Activated T-cell treated with anti-CD3 and anti-CD28 coated beads for 1 hour (primary cell): ENCODE measurements at places on chromosomes 7 and 10.

DNA sequence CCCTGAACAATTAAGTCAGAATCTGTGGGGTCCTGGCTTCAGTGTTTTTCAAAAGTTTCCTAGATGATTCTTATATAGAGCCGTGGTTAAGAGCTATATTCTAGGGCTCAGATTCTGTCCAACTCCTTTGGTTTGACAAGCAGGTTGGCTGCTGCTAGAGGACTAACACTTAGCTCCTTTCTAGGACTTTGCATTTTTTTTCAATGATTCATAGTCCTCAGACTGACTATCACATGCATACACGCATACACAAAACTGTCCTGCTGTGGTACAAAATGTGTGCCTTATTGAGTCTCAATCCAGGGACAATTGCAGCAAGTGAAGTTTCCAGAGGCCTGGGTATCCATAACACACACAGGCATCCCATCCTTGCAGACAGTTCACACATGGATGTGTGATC, 392.0 kb downstream of the NRG3 start:
- no peak for DNase-seq

GRCh38 chr7:107742678-107743566, 1.0 kb upstream of the CBLL1 start:
- peak; percentile 55 for DNase-seq

DNA sequence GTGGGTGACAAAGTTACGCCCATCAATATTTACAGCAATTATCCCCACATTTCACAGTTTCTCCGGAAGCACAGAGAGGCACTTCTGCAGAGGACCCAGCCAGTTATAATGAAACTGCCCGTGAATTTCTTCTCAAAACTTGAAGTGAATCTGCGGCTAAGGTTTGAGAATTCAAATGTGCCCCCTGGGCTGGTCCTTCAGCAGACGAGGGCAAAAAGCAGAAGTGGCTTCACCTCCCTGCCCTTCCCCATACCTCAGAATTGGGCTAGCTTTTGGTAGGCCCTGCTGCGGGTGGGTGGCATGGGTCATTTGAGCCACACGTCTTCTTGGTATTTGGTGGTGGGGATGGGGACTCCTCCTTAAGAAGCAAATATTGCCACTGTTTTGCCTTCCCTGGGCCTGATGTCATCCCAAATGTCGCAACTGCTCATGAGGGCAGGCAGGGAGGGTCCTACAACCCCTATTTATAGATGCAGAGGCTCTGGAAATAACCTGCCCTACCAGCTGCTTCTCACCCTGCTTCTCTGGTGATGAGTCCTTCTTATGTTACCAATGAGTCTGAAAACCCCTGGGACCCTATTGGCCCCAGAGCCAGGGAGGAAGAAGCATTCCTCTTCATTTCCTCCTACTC, 16.6 kb upstream of the WDFY4 start:
- no peak for DNase-seq

GRCh38 chr10:77516575-77516974, 121.0 kb downstream of the KCNMA1 start:
- no peak for DNase-seq

DNA sequence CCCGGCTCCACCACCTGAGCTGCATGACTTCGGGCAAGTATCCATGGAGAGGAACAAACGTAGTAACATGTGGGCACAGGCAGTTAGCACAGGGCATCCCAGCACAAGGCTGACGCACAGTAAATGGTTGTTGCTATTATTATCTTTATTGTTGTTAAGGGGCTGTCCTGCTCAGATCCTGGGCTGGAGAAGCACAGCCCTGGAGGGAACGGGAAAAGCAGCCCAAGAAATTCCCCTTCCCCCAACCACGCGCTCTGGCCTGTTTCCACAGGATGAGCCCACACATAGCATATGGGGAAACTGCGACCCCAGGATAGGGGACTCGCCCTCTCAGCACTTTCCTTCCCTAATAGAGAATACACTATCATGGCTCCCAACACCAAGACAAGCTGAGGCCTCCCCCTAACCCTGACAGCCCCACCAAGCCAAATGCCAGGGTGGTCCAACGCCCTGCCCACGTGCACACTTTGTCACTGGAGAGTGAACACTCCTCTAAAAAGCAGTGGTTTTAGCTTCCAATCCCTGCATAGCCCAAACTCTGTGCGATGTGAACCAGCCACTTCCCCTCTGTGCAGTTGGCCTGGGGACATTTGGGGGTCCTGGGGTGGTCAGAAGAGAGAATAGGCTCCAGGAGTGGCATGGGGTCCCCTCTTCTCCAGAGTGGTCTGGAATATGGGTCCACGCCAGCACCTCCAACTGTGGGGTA, 11.0 kb downstream of the PSD start:
- no peak for DNase-seq

DNA sequence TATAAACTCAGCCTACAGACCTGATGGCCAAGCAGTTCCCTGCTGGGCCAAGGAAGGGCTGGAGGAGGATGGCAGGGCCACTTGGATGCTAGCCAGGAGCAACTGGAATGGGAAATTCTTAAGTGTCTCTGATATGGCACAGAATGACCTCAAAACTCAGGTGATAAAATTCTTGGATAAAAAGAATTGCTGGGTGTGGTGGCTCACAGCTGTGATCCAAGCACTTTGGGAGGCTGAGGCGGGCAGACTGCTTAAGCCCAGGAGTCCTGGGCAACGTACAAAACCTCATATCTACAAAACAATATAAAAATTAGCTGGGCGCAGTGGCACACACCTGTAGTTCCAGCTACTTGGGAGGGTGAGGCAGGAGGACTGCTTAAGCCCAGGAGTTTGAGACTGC, 14.0 kb upstream of the PKD1L1 start:
- no peak for DNase-seq

GRCh38 chr7:155141562-155141961, 71.4 kb downstream of the HTR5A start:
- DNase-seq: no peak

DNA sequence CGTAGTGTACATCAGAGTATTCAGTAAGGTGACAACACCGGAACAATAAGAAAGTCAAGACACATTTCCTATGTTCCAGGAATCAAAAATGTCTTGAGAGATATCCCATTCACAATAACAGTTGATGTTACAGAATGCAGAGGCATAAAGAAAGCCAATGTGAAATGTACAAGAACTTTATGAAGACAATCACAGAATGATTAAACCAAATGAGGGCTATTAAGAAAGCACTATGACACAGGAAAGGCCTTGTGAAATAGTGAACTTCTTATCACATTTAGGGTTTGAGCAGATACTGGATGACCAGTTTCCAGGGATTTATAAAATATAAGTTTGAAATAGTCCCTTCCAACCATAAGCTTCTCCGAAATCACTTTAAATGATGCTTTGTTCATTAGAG, 52.7 kb downstream of the VWDE start:
- no peak for DNase-seq

GRCh38 chr7:85469446-85470010, 282.7 kb upstream of the SEMA3D start:
- DNase-seq: no peak

- no peak for DNase-seq
Observed at GRCh38 chr7:144720710-144721109, 115.1 kb downstream of the TPK1 start.

DNA sequence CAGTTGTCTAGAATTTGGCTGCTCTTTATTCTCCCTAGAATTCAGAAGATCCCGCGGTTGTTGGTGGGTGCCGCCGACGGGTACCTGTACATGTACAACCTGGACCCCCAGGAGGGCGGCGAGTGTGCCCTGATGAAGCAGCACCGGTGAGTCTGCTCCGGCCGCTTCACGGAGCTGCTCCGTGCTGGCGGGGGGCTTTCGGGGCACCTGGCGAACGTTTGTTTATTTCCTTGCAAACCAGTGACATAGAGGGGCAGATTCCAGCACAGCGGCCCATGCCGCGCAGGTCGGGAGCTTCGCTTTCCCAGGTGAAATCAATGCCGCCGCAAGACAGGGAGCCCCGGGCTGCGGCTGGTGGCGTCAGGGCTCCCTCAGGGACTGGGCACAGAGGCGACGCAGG, 38.0 kb downstream of the WIPI2 start:
- DNase-seq: no peak

DNA sequence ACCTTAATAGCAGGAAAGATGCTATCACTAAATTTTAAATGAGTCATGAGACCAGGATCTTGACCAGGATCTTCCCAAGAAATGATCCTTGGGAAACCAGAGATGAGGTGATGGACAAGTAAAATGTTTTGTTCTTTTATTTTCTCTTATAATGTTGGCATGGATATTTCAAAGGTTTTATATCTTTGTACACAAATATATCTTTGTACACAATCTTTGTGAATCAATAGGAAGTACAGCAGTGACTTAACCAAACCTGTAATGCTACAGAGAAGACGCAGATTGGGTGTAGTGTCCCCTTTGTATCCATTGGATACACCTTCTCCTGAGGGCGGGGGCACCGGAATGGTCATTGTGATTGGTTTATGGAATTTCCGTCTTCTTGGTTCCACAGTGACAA, 180.1 kb upstream of the CCDC6 start:
- DNase-seq: no peak

DNA sequence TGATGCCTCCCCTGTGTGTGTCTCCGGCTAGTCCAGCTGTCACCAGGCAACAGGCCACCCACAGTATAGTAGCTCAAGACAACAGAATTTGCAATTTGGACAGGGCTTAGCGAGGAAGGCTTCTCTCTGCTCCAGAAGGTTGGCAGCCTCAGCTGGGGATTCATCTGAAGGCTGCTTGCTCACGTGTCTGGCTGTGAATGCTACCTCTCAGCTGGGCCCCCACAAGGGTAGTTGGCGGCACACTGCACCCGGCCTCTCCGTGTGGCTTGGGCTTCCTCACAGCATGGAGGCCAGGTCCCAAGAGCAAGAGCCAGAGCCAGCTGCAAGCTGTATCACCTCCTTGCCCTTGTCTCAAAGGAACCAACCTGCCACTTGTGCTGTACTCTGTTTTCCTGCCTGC, 19.2 kb downstream of the ECHDC3 start:
- no peak for DNase-seq

DNA sequence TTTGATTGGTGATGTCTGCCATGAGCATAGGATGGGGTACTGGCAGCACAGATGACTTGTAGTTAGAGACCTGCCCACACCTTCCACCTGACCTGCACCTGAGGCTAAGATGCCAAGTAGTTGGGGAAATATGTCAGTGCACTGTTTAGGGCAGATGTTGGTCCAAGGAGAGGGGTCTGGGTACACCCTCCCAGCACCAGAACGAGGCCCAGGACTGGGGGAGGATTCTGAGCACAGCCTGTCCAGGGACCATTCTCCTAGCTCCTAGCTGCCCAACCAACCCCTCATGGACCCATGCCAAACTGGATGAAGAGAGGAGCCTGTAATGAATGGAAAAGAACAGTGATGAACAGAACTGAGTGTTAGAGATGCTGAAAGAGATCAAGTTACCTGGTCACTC, 28.0 kb downstream of the FRMPD2 start:
- DNase-seq: no peak

DNA sequence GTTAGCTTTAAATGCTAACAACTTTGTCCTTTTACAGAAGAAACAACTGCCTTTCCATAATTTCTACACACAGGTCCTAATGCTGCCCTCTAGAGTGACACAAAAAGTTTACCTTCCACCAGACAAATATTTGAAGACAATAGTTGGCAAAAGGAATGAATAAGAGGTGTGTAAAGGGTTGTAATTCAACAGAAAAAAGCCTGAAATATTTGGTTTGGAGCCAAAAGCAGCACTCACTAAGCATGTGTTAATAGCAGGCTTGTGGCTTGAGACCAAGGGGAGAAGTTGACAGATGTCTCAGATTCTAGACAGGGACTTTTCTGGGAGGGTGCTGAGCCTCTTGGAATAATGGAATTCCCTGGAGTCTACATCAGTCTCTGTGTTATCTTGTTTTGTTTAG, 156.2 kb upstream of the GALNT17 start:
- DNase-seq: no peak

DNA sequence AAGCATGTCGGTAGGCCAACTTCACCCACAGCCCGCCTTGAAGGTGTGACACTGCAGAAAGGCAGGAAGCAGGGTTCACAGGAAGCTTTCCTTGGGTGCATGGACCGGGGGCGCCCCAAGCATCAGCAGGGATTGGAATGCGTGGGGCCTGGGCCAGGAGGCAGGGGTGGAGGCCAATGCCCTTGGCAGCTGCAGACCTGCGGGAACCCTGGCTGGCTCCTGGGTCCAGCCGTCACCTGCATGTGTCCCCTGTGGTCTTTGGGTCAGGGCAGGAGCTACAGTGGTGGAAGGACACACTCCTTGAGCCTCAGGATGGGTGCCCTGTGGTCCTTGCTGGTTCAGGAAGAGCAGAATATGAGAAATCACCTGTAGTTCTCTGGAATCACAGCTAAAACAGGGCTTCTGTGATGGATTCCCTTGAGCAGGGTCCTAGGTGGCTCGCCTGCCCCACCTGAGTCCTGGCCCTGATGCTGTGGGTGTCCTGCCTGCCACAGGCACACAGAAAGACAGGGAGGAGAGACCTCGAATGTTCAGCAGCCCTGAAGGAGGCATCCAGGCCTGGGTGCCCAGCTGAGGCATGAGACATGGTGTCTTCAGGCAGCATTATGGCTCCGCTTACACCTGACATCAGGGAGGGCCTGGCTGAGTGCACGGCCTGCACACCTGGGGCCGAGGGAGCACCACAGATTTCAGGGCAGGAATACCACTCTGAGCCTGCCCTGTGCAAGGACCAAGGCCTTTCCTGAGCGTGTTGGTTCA, 15.1 kb downstream of the ANTXRL start:
- DNase-seq: no peak

- DNase-seq: no peak
Observed at GRCh38 chr7:36535866-36536664, 146.4 kb downstream of the ANLN start.

DNA sequence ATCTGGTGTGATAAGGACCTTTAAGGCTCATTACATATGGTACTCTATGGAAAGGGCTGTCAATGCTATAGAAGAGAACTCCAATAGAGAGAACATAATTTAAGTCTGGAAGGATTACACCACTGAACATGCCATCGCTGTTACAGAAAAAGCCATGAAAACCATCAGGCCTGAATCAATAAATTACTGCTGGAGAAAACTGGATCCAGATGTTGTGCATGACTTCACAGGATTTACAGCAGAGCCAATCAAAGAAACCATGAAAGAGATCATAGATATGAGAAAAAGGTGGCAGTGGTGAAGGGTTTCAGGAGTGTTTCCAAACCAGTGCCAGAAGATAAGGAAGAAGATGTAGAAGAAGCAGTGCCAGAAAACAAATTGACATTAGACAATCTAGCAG, 18.9 kb upstream of the GPR22 start:
- DNase-seq: no peak

GRCh38 chr10:108521827-108522492, 1357.5 kb upstream of the SORCS1 start:
- no peak for DNase-seq

- no peak for DNase-seq
Observed at GRCh38 chr10:124018886-124019525, 74.4 kb downstream of the CHST15 start.

GRCh38 chr10:68562661-68563570, 2.8 kb downstream of the TET1 start:
- DNase-seq: no peak
